ENCODE measurements at places on chromosomes 16 and 17.

GRCh38 chr17:6475411-6475810 is 31.2 kb downstream of the PIMREG start:
- no peak for DNase-seq

GRCh38 chr16:72282362-72282761 is 110.4 kb upstream of the PMFBP1 start:
- DNase-seq = no peak

GRCh38 chr17:58060596-58061191 is 22.5 kb upstream of the DYNLL2 start:
- DNase-seq = no peak

DNA sequence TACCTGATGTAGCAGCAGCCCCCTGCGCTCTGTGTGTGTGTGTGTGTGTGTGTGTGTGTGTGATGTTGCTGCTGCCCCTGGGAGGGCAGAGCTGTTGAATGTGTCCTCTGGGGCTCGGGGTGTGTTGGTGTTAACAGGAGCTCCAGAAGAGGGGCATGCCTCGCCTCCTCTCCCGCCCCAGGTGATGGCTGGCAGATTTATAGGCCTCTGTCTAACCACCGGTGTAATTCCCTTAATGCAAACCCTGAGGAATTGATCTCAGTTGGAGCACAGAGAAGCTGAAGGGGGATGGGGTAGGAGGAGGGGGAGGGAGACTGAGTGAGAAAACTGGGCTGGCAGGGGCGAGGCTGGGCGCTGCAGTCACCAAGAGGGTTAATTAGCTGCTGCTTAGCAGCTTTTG is 10.0 kb downstream of the CACNA1G start:
- no peak for DNase-seq

GRCh38 chr17:50209472-50210239 is 8.2 kb upstream of the COL1A1 start:
- DNase-seq = no peak

GRCh38 chr16:51523400-51523799 is 372.3 kb upstream of the SALL1 start:
- DNase-seq = no peak

- no peak for DNase-seq
Observed at GRCh38 chr16:81143921-81144471, 47.8 kb upstream of the GCSH start.

- DNase-seq = no peak
Observed at GRCh38 chr16:75188832-75189477, 18.0 kb downstream of the CTRB2 start.

DNA sequence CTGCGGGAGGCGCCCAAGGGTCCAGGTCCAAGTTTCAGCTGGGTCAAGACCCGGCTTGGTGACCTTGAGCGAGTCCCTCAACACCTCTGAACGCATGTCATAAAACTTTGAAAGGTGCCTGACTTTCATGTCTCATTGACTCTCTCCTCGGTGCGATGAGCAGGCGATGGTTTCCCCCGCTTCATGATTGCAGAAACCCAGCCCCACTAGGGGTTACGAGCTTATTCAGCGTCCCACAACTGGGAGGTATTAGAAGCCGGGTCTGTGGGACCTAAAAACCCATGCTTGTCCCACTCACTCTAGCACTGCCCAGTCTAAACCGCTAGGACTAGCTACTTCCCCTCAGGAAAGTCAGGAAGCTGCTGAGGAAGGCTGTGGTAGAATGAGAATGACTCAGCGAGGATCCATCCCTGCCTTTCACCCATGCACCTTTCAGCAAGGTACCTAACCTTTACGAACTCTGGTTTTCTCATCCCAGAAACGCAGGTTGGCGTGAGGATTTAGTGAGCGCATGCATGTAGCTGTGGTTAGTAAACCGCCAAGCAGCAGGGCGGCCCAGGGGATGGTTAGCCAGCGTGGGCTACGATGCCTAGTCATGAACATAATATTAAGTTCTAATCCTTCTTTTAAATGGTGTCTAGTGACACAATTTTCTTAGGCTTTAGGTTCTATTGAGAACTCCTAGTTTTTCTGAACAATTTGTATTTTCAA is 26.2 kb upstream of the RFFL start:
- no peak for DNase-seq

DNA sequence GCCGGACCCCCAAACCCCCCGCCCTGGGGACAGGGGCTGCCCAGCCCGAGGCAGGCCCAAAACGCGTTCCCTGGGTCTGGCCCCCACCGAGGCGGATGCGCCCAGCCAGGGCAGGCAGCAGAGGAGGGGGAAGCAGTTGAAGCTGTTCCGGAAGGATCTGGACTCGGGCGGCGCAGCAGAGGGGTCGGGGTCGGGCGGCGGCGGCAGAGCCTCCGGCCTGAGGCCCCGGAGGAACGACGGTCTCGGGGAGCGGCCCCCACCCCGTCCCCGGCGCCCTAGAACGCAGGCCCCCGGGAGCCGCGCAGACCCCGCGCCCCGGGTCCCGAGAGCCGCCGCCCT is 22.9 kb upstream of the ZFPM1 start:
- no peak for DNase-seq

GRCh38 chr16:10205688-10206087 is 23.5 kb upstream of the GRIN2A start:
- DNase-seq = no peak

- no peak for DNase-seq
Observed at GRCh38 chr16:14955546-14956231, 18.4 kb downstream of the NPIPA1 start.

- no peak for DNase-seq
Observed at GRCh38 chr16:4915226-4915761, 21.7 kb downstream of the PPL start.

DNA sequence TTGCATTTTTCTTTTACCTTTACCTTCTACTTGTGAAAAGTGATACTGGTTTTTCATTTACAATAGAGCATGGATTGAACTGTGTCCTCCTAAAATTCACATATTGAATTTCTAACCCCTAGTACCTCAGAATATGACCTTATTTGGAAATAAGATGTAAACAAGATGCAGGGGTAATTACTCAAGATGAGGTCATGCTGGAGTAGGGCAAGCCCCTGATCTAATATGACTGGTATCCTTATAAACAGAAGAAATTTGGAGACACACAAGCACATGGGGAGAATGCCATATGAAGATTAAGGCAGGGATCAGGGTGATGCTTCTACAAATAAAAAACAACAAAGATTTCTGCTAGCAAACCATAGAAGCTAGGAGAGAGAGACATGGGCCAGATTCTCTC is 12.2 kb downstream of the MYH13 start:
- no peak for DNase-seq

DNA sequence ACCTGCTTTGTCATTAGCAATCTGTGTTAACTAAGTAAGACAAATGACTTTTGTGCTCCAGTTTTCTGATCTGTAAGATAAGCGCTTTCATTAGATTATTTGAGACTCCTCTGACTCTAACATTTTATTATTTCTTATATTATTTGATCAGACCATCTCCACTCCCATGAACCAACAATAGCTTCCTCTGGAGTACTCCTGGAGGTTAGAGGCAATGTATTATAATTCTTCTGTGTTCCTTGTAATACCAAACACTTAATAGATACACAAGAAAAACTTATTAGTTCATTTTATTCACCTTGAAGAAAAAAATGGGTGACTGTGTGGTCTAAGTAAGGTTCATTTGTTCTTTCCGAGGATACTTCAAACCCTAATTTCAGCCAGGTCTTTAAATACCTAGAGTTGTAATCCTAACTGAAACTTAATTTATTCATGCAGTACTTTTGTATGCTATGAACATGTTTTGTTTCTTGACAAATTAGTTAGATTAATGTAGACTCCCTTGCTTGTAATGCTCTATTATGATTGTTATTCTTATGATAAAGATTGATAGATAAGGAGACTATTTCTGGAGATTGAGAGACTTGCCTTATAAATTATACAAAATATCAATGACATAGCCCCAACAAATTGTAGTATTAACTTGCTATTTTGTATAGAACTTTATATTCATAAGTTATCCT is 53.9 kb downstream of the NQO1 start:
- DNase-seq = no peak

GRCh38 chr16:25045696-25046381 is 30.7 kb upstream of the ARHGAP17 start:
- no peak for DNase-seq

DNA sequence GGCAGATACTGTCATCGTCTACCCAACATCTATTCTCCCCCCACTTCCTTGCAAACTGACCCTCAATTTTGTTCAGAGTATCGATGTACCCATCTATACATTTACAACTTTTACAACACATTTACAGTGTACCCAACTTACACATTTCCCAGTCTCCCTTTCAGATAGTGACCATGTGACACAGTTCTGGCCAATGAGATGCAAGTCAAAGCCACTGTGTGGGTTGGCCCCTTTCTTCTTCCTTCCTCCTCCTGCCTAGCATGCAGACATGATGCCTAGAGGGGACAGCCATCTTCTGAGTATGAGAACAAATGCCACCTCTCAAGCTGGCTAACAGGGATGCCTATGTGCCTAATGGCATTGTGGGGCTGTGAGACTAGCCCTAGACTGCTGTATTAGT is 11.3 kb upstream of the NFAT5 start:
- DNase-seq = no peak

DNA sequence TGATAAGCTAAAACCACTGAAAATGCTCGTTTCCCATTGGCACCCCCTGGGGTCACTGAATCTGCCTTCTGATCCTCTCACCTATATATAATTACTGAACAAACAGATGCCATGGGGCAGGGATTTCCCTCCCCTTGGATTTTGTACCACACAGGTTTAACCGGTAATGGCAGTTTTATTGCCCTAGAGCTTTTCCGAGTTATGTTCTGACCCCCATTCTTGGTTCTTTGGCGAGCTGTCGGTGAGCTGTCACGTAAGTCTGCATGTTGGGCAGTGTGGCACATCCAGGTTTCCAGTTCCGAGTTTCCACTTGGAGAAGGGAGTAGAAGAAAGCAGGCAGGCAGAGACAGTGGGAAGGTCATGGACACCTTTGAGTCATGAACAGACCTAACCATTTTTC is 7.1 kb downstream of the TMEM97 start:
- DNase-seq = no peak

- no peak for DNase-seq
Observed at GRCh38 chr17:13953841-13954240, 115.5 kb upstream of the COX10 start.
